Tongue (tissue), 3 donors: ENCODE measurements at places on chromosomes 11 and 22. TPM values are rescaled to one million over a fixed set of nuclear protein-coding genes. Genes with fewer than 3 reads are reported as not detected.

Gene ESAM
- total RNA-seq, result 24.0 TPM

Gene YPEL1
- total RNA-seq, result 9.1 TPM

Gene TPP1
- 59.9 TPM for total RNA-seq

Gene ZBTB44
- total RNA-seq, result 91.6 TPM

Gene DRD4
- not detected for total RNA-seq

Gene CREB3L1
- total RNA-seq, result 11.1 TPM

Gene APBB1
- 42.4 TPM for total RNA-seq

Gene CAPRIN1
- total RNA-seq, result 175 TPM

Gene MMP8
- 0.51 TPM for total RNA-seq

Gene PLA2G6
- 15.3 TPM for total RNA-seq

Gene IGLL1
- total RNA-seq, result 1.5 TPM

Gene MRGPRF
- total RNA-seq, result 20.5 TPM

Gene ZP1
- not detected for total RNA-seq

Gene CRYBB3
- not detected for total RNA-seq
